ENCODE measurements at places on chromosomes 3 and 15.

DNA sequence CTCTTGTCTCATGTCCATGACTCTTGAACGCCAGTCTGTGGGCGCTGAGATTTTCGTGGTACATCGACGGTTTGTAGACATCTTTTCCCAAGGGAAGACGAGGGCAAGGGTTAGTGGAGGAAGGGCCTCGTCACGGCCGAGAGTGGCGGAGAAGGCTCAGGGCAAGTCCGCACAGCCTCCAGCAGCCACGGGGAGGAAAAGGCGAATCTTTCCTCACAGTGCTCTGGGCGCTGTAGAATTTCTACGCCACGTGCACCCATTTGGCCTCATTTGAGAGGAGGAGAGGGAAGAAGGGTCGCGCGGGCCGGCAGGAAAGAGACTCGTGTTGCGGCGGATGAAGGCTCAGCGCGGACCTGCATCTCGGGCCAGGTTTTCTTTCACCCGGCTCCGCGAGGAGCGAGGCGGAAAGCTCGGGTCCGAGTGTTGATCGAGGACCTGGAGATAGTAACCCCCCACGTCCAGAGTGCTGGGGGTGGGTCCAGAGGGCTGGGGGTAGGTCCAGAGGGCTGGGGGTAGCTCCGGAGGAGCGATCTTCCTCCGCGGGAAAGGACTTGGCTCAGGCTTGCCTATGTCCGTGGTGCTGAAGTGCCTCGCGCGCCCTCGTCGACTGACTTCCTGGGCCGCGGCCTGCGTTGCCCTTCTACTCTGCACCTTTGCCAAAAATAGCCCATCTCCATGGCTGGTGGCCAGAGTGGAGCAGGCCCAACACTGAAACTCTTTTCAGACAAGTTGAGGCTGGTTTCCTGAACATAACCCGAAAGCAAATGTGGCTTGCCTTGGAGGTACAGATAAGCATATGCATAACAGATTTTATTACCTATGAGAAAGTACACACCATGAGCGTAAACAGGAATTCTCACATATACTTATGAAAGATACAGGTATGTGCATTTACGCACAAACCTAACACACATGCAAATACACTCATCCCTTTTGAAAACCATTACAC, 1.1 kb downstream of the SLC35G2 start:
- DNase-seq: peak; percentile 40

GRCh38 chr3:13826672-13827071, 53.2 kb downstream of the WNT7A start:
- DNase-seq: no peak

GRCh38 chr15:33616475-33616874, 305.7 kb downstream of the RYR3 start:
- no peak for DNase-seq

DNA sequence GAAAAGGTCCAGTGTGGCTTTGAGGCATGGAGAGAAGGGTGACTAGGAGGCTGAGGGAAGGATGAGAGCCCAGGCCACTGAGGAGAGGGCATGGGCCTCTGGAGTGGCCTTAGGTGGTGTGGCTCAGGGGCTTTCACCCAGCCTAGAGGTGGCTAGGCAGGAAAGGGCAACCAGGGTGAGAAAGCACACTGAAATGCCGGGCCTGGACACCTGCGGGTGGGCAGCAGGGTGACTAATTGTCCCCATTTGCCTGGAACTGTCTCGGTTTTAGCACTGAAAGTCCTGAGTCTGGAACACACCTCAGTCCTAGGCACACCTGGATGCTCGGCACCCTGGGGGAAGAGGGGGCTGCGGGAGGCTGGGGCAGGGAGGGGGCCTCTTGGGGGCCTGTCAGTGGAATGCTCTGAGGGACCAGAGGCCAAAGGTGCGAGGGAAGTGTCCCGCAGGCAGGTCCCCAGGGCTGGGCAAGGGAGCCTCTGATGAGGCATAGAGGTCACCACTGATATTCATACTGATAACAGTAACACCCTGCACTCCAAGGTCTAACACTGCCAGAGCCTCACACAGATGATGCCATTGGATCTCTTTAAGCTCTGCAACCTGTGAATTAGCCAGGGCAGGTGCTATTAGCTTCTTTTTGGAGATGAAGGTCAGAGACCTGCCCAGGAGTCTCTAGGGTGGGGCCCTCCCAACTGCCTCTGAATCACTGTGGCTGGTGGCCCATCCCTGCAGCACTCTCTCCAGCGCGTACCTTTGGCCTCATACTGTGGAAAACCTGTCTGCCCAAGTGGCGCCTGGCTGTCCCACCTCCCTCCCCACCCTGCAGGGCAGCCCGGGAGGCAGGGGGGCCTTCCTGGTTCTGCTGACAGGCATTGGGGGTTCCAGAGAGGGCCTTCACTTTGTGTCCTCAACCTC, 3.0 kb upstream of the PHGR1 start:
- no peak for DNase-seq

DNA sequence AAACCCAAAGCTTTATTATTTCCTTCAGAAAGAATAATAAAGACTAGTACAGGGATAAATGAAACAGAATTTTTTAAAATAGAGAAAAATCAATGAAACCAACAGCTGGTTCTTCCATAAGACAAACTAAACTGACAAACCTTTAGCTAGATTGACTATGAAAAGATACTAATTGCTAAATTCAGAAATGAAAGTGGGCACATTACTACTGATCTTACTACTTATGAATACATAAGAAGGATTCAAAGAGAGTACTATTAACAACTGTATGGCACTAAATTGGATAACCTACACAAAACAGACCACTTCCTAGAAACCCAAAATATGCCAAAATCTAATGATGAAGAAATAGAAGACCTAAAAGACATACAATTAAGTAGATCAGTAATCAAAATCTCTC, 278.2 kb downstream of the ISL2 start:
- DNase-seq: no peak

- DNase-seq: no peak
Observed at GRCh38 chr3:38343797-38344594, 2.6 kb upstream of the XYLB start.

Measured in left lung (tissue), 14 donors.